Suppressor macrophage (primary cell): ENCODE measurements at places on chromosomes 16 and 17.
A peak's percentile ranks its signal among the peaks of the same experiment; 100 is the strongest.

DNA sequence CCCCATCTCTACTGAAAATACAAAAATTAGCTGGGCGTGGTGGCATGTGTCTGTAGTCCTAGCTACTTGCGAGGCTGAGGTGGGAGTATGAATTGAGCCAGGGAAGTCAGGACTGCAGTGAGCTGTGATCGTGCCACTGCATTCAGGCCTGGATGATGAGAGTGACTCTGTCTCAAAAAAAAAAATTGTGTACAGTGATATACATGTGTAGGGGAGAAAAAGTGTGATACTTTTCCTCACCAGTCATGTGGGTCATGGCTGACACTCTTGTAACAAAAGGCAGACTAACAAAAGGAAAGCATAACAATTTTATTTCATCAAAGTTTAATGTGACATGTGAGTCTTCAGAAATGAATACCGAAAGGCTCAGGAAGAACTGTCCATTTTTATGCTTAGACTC lies 2.0 kb upstream of the ABCC12 start:
- no peak for DNase-seq

DNA sequence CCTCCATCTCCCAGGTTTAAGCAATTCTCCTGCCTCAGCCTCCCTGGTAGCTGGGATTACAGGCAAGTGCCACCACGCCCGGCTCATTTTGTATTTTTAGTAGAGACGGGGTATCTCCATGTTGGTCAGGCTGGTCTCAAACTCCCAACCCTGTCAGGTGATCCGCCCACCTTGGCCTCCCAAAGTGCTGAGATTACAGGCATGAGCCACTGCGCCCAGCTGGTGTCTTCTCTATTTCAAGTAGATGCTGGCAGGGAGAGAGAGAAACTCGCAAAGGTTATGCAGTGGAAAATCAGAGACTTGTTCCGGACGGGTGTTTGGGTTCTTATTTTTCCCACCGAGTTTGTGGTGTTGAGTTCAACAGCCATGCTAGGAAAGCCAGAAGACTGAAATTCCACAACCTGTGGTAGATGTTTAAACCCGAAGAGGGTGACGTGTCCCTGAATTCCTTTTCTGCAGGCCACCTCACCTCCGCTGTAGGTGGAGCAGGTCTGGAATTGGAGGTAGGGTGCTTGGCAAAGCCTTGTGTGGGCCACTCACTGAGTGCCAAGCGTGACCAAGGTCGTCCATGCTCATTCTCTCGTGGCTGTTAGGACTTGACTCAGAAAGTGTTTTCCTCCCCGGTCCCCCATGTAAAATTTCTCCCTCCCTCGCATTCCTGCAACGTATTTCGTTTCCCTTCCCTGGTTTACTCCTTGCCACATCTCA lies 7.3 kb upstream of the ZDHHC7 start:
- DNase-seq: no peak

- no peak for DNase-seq
Observed at GRCh38 chr16:61547626-61548025, 488.6 kb downstream of the CDH8 start.

DNA sequence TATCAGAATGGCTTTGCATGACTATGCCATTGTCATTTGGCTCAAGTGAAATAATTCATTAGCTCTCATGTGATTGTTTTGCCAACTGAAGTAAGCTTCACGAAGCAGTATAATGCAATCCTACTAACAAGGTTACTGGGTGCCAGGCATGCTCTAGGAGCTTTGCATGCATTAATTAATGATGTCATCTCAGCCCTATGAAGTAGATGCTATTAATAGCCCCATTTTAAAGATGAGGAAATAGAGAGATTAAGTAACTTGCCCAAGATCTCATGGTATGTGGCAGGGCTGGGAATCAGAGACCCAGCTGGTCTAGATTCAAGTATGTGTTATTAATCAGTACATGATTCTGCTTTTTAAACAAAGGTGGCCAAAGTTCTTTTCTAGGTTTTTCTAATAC lies 14.1 kb downstream of the KRT39 start:
- peak; percentile 60 for DNase-seq
